ENCODE measurements at places on chromosomes 2 and 18. TPM values are rescaled to one million over a fixed set of nuclear protein-coding genes. Genes with fewer than 3 reads are reported as not detected.

The ALPP gene
- not detected for total RNA-seq

The GPAT2 gene
- 2.0 TPM for total RNA-seq

The COBLL1 gene
- 138 TPM for total RNA-seq

The ANKRD29 gene
- total RNA-seq, result 2.0 TPM

The CCDC74A gene
- 20.4 TPM for total RNA-seq

The LRRC30 gene
- 6.4 TPM for total RNA-seq

The G6PC2 gene
- 0.23 TPM for total RNA-seq

The ESPNL gene
- 3.8 TPM for total RNA-seq

The SKA1 gene
- 3.3 TPM for total RNA-seq

The SERPINB5 gene
- 0.29 TPM for total RNA-seq

The ZNF385B gene
- total RNA-seq, result 3.6 TPM

The MC2R gene
- total RNA-seq, result not detected

The C2orf72 gene
- 3.0 TPM for total RNA-seq

The GALNT3 gene
- 13.4 TPM for total RNA-seq

The FAM237A gene
- not detected for total RNA-seq

The TEX44 gene
- total RNA-seq, result not detected

The HJURP gene
- 13.3 TPM for total RNA-seq

The LAMA3 gene
- total RNA-seq, result 2.3 TPM

The ZC3H15 gene
- 43.0 TPM for total RNA-seq

The UCN gene
- 2.5 TPM for total RNA-seq

The CD8B2 gene
- 0.06 TPM for total RNA-seq

The ALPG gene
- total RNA-seq, result not detected

The EVX2 gene
- not detected for total RNA-seq

The GALNT14 gene
- total RNA-seq, result 31.4 TPM

The EMX1 gene
- 46.9 TPM for total RNA-seq

The OSR1 gene
- 7.8 TPM for total RNA-seq

The OLA1 gene
- total RNA-seq, result 58.3 TPM

The RPRM gene
- 5.3 TPM for total RNA-seq

The RAX gene
- not detected for total RNA-seq

The KIAA2012 gene
- total RNA-seq, result 0.18 TPM

The CCL20 gene
- total RNA-seq, result 1.3 TPM
